Stimulated activated CD8-positive, alpha-beta memory T cell treated with anti-CD3 and anti-CD28 coated beads, Interleukin-7, amount 100 ng/mL, for 1 hour (primary cell): ENCODE measurements at places on chromosomes 16 and 17.

DNA sequence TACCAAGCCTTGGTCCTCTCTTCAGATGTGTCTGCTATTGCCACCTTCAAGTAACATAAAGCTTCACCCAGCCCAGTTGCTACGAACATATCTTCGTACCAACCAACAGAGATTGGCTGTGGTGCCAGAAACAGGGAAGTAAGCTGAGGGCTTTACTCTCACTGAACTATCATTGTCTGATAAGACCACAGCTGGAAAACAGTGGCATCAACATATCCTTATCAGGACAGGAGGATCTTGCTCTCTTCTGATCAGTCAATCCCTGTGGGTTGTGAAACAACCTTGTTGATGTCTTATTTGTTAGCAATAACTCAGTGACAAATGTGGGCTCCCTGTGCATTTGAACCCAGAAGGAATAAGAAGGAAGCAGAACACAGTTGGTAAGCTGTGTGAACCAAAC is 446.3 kb upstream of the MAF start:
- no peak for DNase-seq

DNA sequence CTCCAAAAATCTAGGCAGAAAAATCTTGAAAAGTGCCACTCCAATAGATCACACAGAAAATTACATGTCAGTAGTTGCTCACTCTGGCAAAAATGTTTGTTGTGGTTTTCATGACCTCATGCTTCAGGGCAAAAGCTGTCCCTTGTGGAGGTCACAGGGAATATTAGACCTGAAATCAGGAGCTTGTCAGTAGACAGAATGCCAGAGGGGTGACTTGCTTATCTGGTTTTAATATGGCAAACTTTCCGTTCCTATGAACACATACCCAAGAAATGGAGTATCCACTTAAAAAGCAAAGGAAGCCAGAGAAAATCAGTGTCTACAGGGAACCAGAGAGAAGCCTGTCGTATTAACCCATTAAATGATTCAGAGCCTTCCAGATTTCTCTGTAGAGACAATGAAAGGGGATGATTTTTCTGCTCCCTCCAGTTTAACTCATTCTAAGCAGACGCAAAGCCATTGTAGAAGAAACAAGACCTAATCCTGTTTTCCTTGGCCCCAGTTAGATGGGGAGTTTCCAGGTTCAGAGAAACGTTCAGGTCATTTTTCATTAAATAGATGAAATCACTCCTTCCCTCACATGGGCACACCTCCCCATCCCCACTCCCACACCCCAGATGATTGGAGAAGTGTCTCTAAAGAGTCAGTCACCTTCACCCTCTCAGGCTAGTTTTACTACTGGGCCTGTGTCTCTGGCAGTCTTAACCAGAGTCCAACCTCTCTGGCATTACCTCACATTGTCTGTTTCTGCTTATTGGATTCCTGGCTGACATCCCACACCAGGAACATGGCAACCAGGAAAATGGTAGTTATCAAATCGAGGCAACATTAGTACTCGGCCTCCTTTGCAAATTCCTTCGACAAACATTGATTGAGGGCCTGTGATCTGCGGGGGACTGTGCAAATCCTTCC is 6.0 kb downstream of the SOX9 start:
- no peak for DNase-seq

DNA sequence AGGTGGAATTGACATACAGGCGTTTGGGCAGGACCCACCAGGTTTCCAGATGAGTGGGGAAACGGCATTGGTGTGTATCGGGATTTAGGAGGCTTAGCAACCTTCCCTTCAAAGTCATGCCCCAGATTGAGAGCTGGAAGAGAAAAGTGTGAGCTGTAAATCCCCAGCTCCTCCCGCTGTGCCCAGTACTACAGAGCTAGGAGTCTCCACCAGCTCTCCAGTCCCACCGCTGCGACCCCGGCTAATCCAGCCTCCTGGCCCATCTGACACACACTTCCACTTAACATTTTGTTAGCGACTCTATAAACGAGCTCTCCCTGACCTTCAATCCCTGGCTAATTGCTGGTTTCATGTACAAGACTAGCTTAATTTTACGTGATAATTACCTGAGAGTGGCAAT is 29.9 kb upstream of the LHX1 start:
- no peak for DNase-seq

GRCh38 chr17:55785181-55785580 is 34.3 kb downstream of the PCTP start:
- no peak for DNase-seq

DNA sequence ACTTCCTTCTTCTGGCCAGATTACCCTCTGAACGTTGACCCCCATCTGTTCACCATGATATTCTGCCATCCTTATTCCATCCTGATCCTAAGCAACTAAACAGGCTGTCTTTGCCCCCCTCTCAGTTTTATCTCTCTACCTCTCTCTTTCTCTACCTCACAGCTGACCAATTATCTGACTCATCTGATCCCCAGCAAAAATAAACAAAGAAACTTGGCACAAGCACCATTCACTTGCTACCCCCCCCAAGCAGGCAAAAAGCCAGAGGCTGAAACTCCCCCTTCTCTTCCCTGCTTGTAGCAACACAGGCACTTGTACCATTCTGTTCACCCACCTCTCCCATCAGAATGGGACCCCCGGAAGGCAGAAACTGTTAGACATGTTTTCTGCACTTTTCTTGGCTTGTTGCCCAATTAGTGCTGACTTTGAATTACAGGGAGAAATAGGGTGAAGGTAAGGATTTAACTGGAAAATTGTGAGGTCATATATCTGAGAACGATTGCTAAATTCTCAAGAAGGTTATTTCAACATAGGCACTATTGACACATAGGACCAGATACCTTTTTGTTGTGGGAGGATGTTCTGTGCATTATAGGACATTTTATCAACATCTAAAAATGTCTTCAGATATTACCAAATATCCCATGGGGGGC is 163.2 kb downstream of the TOX3 start:
- DNase-seq: no peak

- no peak for DNase-seq
These were observed 199.5 kb upstream of the CCL2 start for GRCh38 chr17:34055606-34056005.

DNA sequence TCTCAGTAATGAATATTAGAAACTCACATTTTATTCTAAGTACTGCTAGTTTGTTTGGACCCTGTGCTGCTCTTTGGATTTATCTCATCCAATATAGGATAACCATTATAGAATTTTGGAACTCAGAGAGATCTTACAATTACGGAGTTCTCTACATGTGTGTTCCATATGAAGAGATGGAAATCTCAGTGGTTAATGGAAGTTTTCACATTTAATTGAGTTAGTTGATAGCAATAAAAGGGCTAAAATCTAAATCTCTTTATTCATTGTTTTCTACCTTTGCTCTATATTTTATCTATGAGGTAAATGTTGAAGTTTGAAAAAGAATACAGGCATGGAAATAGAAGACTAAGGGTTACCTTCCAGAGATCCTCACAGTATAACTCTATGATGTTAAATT is 558.0 kb upstream of the KIF2B start:
- DNase-seq: no peak

GRCh38 chr16:83685615-83686165 is 122.1 kb upstream of the HSBP1 start:
- no peak for DNase-seq

DNA sequence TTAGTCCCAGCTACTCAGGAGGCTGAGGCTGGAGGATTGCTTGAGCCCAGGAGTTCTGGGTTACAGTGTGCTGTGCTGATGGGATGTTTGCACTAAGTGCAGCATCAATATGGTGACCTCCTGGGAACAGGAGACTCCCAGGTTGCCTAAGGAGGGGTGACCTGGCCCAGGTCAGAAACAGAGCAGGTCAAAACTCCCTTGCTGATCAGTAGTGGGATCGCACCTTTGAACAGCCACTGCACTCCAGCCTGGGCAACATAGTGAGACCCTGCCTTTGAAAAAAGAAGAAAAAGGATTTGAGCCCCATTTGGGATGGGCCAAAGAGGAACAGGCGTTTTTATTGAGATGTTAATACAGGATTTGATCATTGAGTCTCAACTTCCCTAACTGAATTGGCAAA is 30.6 kb downstream of the CLUH start:
- no peak for DNase-seq

DNA sequence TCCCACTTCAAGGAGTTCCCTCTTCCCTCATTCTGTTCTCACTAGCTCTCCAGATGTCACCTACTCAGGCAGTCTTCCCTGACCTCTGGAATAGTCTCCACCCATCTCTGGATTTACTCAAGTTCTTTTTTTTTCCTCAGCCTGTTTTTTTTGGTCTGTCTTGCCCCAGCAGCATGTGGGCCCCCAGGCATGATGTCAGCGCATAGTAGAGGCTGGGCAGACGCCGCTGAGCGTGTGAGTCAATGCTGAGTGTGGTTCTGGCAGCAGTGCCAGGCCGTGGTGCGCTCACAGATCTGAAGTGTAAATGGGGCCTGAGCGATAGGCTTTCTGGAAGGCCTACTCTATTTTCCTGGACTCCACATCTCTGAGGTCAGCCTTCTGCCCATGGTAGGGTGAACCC is 2.7 kb upstream of the KCNJ18 start:
- no peak for DNase-seq
